ENCODE measurements at places on chromosomes 16 and 17.
A peak's percentile ranks its signal among the peaks of the same experiment; 100 is the strongest.

DNA sequence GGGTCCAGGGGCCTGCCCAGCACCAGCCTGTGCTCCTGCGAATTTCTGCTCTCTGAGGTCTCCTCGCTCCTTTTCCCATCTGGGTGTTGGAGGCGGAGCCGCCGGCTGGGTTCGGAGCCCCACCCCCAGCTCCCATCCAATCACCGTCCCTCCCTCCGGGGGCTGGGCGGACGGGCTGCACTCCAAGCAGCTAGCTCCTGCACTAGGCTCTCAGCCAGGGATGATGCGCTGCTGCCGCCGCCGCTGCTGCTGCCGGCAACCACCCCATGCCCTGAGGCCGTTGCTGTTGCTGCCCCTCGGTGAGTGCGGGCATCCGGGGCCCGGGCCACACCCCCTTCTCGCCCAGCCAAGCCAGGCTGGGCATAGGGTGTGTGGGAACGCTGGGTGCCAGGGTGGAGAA lies at the start of gene NRN1L:
Gene NRN1L, plus strand, starts transcription at position 202 of the 400 bp plus-strand sequence. Its CDS starts 19 bp downstream, at position 221.
- peak; percentile 74 for DNase-seq

DNA sequence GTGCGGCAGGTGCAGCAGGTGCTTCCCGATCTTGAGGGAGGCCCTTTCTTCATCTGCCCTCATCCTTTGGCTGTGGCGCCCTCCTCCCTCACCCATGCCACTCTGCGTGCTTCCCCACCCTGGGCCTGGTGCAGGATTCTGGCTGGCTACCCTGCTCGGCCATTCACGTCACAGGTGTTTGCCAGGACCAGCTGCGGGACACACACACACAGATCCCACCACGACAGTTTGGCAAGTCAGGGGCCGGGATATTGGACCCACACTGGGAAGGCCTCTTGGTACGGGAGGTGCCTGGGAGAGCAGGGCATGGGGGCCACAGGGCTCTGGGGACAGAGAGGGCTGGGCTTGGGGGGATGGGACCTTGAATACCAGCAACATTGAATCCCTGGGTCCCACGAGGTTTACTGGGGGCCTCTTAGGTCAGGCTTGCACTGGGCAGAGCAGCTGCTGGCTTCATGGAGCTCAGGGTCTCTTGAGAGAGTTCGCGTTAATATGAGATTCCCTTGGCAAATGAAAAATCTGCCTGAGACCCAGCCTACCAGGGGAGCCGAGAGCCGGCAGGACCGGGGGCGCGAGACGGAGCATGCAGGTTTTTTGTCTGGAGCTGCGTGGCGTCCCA lies 15.1 kb downstream of the ADCY7 start:
- no peak for DNase-seq

GRCh38 chr16:68934402-68934801 lies 91.1 kb downstream of the TANGO6 start:
- DNase-seq = no peak

DNA sequence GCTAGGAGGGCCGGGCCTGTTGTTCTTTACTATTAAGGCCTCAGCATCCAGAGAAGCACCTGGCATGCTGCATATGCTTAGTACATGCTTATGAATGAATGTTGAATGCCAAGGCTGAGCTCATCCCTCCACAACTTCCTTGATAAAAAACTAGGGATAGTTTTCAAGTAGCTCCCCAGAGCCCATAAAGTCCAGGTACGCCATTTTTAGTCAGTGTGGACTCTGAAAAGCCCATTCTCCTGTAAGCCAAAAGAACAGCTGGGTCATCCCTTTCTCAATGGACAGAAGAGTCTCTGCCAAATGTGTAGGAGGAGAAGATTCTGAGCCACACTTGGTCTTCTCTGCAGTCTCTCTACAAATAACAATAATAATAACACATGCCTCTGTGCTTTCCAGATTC lies 8.9 kb upstream of the ITGB3 start:
- DNase-seq = no peak

- DNase-seq = no peak
Observed at GRCh38 chr17:73553311-73553710, 90.9 kb downstream of the SDK2 start.

GRCh38 chr16:72189865-72190371 lies 18.0 kb upstream of the PMFBP1 start:
- DNase-seq = no peak

GRCh38 chr16:23893986-23894385 lies 58.2 kb downstream of the PRKCB start:
- DNase-seq = no peak

GRCh38 chr16:24966634-24967033 lies 48.5 kb downstream of the ARHGAP17 start:
- no peak for DNase-seq

GRCh38 chr16:2095315-2095853 lies 40.3 kb downstream of the PKD1 start:
- no peak for DNase-seq

- DNase-seq = no peak
Observed at GRCh38 chr16:84262031-84262430, 22.2 kb upstream of the KCNG4 start.

DNA sequence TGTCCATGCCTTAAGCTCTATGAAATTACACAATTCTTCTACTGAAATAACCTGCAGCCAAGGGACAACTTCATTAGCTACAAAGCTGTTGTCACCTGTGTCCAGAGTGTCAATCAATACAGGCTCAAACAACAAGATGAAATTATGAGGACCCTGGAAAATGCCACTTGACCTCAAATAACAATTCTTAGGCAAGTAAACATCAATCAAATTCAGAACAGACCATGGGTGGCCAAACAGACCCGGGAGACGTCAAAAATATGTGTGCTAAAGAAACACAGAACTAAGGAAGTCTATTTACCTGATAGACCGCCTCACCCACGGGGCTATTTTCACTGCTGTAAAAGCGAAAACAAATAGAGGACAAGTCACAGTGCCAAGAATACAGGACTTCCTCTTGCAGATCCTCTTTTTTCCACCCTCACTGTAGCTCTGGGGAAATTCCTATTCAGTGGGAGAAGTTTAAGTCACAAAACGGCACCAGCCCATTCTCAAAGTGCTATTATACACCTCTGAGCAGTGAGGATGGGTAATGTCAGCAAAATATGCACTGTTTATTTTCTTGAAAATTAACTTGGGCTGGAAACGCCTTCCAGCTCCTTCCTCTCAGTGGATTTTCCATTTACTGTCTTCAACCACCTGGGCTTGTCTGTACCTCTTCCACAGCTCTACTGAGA lies 2.7 kb downstream of the LITAF start:
- no peak for DNase-seq

DNA sequence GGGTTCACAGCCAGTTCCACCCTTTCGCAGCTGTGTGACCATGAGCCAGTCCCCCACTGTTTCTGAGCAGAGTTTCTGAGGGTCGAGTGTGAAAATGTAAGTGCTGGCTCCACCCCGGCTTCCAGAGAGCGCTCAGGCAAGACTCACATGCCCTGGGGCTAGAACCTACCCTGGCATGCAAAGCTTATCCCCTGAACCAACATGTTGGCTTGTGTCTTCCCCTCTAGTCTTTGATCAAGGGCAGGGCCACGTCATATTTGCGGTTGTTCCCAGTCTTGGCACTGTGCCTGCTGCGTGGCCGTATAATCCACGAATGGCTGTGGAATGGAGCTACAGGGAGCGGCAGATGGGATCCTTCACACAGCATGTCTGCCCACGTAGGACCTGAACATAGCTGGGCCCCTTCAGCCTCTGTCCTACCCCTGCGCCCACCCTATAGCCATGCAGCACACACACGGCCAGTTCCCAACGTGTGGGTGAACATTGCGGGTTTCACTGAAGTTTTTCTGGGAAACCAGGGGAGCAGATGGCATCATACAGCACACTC lies 84.8 kb downstream of the MRM1 start:
- no peak for DNase-seq

DNA sequence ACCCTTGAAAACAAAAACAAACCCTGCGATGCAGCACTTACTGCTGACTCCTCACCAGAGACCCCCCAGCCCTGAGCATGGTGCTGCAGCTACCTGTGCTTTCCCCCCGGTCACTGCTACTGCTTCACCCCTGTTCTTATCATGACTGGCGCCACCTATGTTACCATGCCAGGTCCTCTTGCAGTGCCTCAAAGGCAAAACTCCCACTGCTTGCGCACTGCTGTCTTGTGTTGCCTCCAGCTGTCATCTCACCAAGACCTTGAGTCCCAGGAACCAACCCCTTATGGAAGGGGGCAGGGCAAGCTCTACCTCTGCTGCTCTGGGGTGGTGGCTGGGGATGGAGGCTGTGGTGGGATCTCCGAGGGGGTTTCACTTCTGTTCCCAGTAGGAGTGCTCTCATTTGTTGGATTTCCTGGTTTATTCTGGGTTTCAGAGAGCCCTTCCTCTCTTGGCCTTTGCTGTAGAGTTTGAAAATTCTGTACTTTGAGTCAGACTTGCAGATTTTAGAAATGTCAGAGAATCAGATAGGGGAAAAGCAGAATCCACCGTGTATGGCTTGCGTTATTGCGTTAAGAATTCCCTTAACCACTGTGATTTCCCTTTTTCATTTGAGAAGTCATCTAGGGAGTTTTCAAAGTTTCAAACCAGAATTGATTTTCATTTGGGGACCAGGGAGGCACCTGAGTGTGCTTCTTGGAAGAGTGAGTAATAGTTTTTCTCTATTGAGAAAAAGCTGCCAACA lies 96.6 kb downstream of the SPECC1 start:
- DNase-seq = no peak

DNA sequence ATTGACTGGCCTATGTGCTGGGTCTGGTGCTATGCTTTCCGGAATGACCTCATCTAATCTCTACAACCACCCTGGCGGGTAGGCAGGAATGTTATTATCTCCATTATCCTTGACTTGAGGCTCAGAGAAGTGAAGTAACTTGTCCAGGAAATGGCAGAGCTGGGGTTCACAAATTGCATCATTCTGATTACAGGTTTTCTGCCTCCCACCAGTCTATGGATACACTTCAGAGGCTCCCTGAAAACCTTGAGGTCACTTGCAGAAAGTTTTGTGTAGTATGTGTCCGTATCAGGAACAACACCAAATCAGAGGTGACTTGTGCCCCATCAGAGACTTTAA lies 19.1 kb downstream of the NOD2 start:
- no peak for DNase-seq

DNA sequence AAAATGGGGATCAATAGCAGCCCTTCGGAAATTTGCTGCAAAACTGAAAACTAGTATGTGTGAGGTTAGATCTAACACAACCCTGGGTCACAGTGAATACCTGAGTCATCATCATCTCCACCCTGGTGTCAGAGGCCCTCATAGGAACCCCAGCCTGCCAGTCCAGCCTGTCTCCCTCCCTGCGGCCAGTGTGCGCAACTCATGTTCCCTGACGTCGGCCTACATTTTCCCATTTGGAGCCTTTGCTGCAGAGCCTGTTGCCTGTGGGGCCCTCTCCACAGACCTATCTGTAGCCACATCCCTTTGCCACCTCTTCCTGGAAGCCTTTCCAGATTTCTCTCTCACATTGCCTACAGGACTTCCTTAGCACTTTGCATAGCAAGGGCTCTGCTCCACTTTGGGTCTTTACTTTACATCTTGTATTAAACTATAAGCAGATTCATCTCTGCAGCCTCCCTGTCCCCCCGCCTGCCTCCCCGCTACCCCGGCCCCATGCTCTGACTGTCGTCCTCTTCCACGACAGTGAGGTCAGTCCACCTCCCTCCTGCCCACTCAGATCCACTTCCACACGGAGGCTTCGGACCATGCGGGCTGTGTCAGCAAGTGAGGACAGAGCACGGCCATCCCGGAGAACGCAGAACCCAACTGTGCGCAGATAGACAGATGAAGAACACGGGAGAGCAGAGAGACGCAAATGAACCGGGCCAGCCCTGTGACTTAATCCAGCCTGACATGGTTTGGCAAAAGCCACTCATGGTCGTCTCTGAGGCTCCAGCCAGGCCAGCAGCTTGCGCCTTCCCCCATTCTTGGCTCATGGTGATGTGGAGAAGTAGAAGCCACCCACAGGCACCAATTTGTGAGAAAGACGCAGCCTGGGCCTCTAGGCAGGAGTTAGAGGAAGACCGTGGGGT lies 31.0 kb downstream of the NGFR start:
- no peak for DNase-seq

DNA sequence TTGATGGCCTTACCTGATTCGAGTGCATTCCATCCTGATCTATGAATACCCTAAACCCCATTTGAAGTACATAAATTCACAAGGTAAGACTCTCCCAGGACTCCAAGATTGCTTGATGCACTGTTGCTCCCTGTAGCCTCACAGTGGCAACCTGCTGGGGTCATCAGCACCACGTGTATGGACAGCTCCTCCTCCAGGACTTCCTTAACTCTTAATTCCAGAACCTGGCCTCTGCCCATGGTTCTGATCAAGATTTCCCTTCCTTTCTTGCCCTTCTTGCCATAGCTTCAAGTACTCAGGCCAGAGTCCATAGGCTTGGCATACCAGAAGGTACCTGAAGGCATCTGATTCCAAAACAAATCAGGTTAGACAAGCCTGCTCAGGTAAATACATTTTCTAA lies 34.0 kb upstream of the NLK start:
- DNase-seq = no peak

DNA sequence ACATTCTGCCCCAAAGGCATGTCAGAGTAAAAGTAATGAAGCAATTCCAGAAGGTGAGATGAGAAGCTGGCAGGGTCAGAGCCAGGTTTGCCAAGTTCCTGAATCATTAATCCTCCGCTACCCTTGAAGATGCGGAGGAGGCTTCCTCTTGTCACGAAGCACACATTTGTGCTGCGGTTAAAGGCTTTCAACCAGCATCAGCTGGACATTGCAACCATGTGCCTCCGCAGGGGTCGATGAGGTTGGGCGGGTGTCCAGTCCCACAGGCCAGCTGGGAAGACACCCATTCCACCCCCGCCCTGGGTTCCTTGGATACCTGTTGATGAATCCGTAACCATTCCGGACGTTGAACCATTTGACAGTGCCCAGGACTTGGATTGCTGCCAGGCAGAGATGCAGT lies 1.3 kb downstream of the YBX2 start:
- no peak for DNase-seq

GRCh38 chr17:17079336-17079735 lies 37.1 kb downstream of the MPRIP start:
- DNase-seq = no peak

DNA sequence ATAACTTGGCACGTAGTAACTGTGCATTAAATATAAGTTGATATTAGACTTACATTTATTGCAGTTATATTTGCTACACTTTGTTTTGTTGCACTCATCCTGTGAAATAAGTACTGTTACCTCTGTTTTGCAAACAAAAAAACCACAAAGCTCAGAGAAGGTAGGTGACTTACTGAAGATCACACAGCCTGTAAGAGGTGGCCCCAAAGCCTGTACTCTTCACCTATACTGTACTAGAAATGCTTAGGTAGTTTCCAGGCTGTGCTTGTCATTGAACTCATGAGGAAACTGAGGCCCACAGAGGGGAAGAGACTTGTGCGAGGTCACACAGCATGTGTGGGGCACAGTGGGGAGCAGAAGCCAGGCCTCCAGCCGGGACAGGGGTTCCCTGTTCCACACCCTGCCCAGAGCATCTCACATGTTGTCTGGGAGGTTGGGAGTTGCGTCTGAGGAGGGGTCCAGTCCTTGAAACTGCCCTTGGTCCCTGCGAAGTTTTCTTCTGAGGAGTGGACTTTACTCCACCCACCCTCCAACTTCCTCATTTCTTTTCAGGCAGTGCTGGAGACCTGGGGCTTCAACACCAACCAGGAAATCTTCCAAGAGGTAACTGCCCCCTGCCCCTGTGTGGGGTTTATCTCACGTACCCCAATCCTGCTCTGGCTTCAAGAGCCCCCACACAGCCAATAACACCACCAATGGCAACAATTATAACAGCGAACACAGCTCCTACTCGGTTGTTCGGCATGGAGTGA lies 13.0 kb downstream of the CETP start:
- no peak for DNase-seq

All from DMS 273 treated with DMSO at 0.1 percent for 48 hours (cell line).